ENCODE measurements at places on chromosomes 1 and 21.

- DNase-seq: peak; percentile 91
These were observed at the start of gene KIF17 for GRCh38 chr1:20717452-20718342. Gene KIF17 (minus strand): TSS chr1:20718007. CDS start chr1:20717706, 301 bp downstream.

- no peak for DNase-seq
These were observed 60.0 kb upstream of the SSX2IP start for GRCh38 chr1:84750110-84750730.

DNA sequence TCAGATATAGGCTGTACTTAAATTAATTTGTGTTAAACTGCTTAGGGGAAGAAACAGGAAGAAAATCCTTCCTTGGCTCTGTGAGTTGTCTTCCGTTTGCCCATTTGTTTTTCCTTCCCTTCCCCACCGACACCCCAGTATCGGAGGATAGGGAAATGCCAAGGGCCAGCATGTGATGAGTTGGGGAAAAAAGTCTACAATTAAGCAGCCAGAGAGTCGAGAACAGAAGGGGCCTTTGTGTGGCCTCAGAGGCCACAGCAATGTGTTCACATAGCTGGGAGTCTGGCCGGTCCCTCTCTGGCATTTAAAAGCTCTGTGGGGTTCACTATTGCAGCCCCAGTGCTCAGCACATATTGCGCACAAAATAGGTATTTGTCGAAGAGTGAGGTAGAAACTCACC lies 489.3 kb downstream of the MATN1 start:
- no peak for DNase-seq

- no peak for DNase-seq
These were observed 599.5 kb downstream of the MATN1 start for GRCh38 chr1:30123896-30124295.

- DNase-seq: no peak
These were observed 48.3 kb upstream of the MTR start for GRCh38 chr1:236746785-236747184.

DNA sequence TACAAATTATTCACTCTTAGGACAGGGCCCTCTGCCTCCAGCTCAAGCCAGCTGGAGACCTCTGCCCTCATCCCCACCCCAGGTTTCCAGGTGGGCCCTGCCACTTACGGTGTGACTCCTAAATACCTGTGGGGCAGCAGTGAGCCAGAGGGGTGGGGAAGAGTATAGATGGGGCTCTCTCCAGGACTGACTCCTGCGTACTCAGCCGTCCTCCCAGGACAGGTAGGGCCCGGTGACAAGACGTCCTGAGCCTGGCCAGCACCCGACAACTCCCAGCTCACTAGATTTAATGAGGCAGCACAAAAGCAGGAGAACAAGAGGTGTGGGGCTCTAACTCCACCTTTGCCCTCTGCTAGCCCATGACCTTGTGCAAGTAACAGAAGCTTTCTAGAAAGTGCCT lies 16.8 kb downstream of the GNG12 start:
- DNase-seq: no peak

GRCh38 chr1:36133484-36133883 lies 8.5 kb upstream of the COL8A2 start:
- peak; percentile 56 for DNase-seq

GRCh38 chr1:110184446-110184845 lies 25.7 kb upstream of the KCNC4 start:
- peak; percentile 70 for DNase-seq

- no peak for DNase-seq
These were observed 74.0 kb downstream of the MAB21L3 start for GRCh38 chr1:116185161-116185701.

GRCh38 chr1:198809247-198809646 lies 170.4 kb downstream of the PTPRC start:
- peak; percentile 9 for DNase-seq

- peak; percentile 93 for DNase-seq
These were observed at the start of gene YBEY for GRCh38 chr21:46285761-46286647. Gene YBEY (plus strand): TSS chr21:46286342. CDS start chr21:46286914, 572 bp downstream.

DNA sequence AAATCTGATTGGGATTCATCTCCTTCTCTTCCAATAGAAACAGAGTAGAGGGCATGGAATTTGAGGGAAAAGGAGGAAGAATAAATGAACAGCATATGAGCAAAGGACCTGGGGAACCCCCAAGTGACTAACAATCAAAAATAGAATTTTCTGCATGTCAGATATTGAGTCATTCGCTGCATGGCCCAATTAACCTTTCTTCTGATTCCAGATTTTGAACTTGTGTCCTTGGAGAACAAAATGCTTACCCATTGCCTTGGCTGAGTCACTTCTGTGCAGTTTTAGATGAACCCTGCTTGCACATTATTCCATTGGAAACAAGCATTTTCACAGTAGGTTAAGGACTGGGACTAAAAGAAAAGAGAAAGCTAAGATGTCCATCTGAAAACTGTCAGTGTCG lies 390.5 kb downstream of the ST6GALNAC3 start:
- DNase-seq: peak; percentile 60

DNA sequence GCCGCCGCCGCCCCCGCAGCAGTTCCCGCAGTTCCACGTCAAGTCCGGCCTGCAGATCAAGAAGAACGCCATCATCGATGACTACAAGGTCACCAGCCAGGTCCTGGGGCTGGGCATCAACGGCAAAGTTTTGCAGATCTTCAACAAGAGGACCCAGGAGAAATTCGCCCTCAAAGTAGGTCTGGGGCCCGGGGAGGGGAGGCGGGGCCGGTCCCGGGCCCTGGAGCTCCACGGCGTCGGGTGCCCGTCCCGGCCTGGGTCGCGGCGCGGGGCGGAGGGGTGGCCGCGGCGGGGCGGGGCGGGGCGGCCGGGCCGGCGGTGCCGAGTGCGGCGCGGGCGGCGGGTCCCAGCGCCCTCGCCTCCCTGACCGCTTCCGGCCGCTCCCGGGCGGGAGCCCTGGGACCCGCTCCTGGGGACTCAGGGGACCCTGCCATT lies 646 bp downstream of the MAPKAPK2 start:
- peak; percentile 64 for DNase-seq

DNA sequence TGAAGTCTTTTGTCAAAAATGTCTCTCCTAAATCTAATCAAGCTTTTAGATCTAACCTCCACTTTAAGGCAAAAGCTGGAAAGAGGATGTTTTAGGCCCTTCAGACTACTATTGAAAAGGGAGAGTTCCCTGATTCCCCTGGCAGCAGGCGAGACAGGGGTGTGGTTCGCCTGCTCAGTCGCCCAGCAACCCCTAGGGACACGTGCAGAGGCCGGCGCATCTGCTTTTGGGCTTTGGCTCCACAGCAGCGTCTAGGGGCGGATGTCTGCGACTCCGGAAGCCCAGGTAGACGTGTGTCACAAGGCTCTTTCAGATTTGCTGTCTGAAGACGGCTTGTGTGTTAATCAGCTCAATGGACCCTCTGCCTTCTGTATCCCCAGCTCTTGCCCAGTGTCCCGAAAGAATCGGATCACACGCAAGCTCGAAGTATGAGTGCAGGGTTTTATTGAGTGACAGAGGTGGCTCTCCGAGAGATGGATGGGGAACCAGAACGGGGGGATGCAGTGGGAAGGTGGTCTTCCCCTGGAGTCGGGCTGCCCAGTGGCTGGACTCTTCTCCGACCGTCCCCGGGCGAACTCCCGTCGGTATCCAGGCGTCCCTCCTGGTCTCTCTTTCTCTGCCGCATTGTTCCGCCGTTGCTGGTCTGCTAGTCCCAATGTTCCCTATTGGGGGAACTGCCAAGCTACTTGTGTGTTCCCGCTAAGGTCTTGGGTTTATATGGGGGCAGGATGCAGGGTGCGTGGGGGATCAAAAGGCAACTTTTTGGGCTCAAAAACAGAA lies 45.5 kb downstream of the OLFML2B start:
- DNase-seq: no peak

GRCh38 chr1:76426606-76427005 lies 352.1 kb downstream of the ST6GALNAC3 start:
- DNase-seq: no peak

DNA sequence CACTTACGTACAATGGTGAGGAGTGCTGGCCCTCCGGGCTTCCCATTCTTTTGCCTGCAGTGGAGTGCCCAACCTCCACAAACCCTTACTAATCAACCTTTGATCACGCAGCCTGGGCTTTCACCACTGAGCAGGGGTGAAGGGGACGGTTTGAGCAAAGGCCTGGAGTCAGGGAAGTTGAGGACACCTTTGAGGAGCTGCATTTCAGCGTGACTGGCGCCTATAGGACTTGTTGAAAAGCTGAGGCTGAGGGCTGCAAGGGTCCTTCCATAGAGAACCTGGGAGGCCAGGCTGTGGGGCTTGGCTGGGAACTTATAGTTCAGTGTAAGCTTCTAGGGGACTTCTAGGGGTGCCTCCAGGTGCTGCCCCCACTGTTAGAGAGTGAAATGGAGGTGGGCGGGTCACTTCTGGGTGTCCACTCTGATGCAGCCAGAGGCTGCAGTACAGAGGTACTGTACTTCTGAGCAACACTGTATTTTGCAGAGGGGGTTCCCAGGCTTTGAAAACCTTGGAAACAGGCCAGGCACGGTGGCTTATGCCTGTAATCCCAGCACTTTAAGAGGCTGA lies 9.8 kb downstream of the SYTL1 start:
- DNase-seq: no peak

DNA sequence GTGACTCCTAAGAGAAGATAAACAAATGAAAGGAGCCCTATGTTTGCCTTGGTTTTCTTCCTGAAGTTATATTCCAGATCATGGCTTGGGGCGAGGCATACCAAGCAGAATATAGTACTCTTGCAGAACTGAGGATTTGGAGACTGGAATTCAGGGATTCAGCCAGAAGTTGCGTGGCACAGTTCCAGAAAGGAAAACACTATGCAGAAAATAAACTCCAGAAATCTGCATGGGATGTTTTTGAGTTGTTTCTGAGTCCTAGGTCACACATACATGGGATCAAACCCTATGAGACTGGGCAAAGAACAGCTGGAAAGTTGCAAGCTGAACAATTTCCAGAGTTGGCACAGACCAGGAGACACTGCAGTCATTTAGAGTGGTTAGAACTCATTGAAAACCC lies 42.9 kb upstream of the IFFO2 start:
- no peak for DNase-seq

GRCh38 chr1:36349839-36350238 lies 26.4 kb upstream of the EVA1B start:
- DNase-seq: no peak

GRCh38 chr1:205664399-205665017 lies 15.8 kb downstream of the SLC45A3 start:
- no peak for DNase-seq

- no peak for DNase-seq
These were observed 52.1 kb downstream of the COL6A1 start for GRCh38 chr21:46033410-46034400.

GRCh38 chr1:13792419-13792818 lies 92.4 kb downstream of the PRDM2 start:
- no peak for DNase-seq

DNA sequence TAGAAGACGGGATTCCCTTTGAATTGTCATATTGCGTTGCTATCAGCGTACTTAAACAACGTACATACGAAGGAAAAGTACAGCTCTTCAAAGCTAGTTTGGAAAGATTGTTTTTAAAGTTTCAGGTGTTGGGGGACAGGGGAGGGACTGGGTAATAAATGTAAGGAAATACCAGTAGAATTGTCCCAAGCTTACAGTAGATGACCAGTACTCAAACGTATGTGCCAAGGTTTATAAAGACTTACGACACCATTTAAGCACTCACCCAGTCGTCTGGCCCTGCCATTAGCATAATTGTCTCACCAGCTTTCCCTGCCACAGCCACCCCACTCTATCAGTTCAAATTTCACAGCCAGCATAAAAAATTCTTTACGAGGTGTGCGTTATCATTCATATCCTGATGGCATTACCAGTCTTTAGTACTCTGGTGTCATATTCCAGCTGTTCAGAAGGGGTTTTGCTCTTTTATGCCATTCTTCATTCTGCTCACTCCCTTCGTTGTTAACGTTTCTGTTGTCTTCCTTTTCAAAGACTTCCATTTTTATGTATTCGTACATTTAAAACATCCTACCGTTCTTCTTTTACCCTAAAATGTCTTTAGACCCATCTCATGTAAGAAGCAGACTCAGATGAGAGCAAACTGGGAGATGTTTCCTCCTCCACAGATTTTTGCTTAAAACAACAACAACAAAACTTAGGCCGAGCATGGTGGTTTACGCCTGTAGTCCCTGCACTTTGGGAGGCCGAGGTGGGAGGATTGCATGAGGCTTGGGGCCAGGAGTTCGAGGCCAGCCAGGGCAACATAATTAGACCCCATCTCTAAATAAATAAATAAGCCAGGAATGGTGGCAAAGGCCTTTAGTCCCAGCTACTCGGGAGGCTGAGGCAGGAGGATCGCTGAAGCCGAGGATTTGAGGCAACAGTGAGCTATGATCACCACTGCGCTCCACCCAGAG lies 1.0 kb upstream of the HP1BP3 start:
- peak; percentile 48 for DNase-seq

Measured in suppressor macrophage (primary cell).